Naive thymus-derived CD8-positive, alpha-beta T cell (primary cell): ENCODE measurements at places on chromosomes 16 and 17.

DNA sequence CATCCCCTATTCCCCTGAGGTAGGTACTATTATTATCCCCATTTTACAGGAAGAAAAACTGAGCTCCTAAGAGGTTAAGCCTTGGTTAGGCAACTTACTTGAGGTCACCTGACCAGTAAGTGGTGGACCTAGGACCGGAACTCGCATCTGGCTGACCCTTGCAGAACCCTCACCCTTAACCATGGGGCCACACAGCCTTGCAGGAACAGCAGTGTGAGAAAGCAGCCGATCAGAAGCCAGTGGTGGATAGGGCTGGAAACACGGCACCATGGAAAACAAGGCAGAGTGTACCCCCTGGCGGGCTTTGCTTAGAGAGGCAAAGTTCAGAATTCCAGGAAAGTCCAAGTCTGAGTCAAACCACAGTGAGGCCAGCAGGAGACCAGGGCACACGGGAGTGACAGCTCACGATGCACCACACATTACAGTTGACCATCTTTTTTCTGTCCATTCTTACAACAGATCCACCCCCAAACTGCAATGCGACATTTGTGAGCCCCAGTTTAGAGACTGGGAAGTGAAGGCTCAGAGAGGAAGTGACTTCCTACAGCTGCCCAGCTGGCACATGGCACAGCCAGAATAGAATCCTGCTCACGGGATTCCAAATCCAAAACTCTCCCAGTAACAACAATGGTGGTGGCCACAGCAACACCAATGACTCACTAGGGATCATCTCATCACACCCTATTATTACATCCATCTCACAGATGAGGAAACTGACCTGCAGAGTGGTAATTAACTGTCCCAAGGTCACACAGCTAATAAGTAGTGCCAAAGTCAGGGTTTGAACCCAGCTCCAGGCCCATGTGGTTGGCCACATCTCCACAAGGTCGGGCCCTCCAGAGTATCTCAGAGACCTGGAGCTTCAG, 20.3 kb downstream of the KIFC3 start:
- H3K4me1 ChIP-seq = no peaks in the 10 kb centered on the region
- no peak for DNase-seq
- H3K4me3 ChIP-seq = no peak overlapping the region
- H3K27me3 ChIP-seq = no peaks in the 10 kb centered on the region
- H3K36me3 ChIP-seq = no peaks in the 10 kb centered on the region

GRCh38 chr17:14428648-14429029, 127.8 kb downstream of the HS3ST3B1 start:
- DNase-seq = peak; percentile 52
- peak overlapping the region; percentile 89 for H3K4me3 ChIP-seq
- H3K36me3 ChIP-seq = no peaks in the 10 kb centered on the region
- H3K4me1 ChIP-seq = peaks cover 36% of the 10 kb centered on the region
- peak overlapping the region; percentile 86 for H3K27ac ChIP-seq

GRCh38 chr17:44177640-44178039, 7.1 kb downstream of the ASB16 start:
- H3K4me1 ChIP-seq = peaks cover 10% of the 10 kb centered on the region
- no peak overlapping the region for H3K4me3 ChIP-seq
- peaks cover 12% of the 10 kb centered on the region for H3K36me3 ChIP-seq
- no peak for DNase-seq
- H3K27ac ChIP-seq = no peak overlapping the region
- no peaks in the 10 kb centered on the region for H3K27me3 ChIP-seq

DNA sequence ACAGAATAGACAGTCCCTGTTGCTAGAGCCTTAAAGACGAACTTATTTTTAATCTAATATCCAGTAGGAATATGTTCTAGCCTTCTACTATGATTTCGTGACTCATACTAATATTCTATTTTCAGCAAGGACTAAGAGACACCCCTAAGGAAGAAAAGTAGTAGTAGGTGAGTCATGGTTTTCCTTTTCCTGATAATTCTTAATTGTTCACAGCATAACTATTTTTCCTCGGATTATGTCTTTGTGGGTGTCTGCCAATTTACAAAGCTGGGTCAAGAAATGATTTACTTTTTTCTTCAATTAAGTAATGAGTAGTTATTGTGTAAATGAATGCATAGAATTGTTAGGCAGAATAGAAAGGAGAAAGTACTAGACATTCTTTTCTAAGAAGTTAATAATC, 292.2 kb downstream of the TOX3 start:
- H3K4me1 ChIP-seq = no peaks in the 10 kb centered on the region
- H3K36me3 ChIP-seq = no peaks in the 10 kb centered on the region
- H3K27me3 ChIP-seq = peaks cover 2% of the 10 kb centered on the region
- no peak overlapping the region for H3K27ac ChIP-seq
- H3K4me3 ChIP-seq = no peak overlapping the region
